T-cell (primary cell): ENCODE measurements at places on chromosomes 4 and X. TPM values are rescaled to one million over a fixed set of nuclear protein-coding genes. Genes with fewer than 3 reads are reported as not detected.

DNA sequence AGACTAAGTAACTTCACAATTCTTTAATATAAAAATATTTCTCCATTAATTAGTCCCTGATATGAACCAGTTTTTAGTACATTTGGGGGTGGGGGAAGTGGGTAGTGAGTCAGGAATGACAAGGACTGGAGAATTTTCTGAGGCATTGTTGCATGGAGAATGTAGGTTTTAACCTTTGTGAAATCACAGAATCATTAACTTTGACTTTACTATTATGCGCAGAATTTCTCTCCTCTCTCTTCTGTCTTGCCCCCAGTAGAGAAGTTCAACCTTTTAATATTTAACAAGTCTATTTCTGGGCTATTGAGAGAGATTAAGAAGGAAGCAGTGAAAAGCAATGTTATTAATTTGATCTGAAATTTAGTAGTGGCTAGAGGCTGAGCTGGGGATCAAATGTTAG, 597.0 kb downstream of the PCDH18 start:
- DNase-seq: no peak
- no peak overlapping the region for H3K27ac ChIP-seq
- H3K4me3 ChIP-seq: no peak overlapping the region
- H3K36me3 ChIP-seq: no peaks in the 10 kb centered on the region
- no peaks in the 10 kb centered on the region for H3K4me1 ChIP-seq

GRCh38 chrX:31228415-31228832, 156.6 kb upstream of the FTHL17 start:
- H3K4me1 ChIP-seq: no peaks in the 10 kb centered on the region
- no peaks in the 10 kb centered on the region for H3K27me3 ChIP-seq
- no peaks in the 10 kb centered on the region for H3K36me3 ChIP-seq
- DNase-seq: no peak

DNA sequence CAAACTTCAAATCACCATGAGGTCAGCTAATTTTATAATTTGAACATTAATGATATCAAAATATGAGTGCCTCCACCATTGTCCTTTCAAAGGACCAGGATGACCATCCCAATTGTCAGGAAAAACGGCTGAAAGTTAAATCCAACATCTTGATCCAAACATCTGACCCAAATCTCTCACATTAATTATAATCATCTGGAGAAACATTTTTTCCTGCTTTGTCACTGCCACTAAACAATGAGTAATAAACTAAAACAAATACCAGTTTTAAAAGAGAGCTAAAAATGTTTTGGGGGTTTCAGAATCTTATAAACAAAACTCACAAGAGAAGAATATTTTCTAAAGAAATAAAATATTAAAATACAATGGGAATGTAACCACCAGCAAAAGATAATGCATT, 45.7 kb upstream of the NDST4 start:
- H3K36me3 ChIP-seq: no peaks in the 10 kb centered on the region
- H3K4me3 ChIP-seq: no peak overlapping the region

GRCh38 chr4:169222761-169223160, 48.0 kb downstream of the SH3RF1 start:
- H3K36me3 ChIP-seq: no peaks in the 10 kb centered on the region
- H3K4me3 ChIP-seq: no peak overlapping the region
- no peaks in the 10 kb centered on the region for H3K4me1 ChIP-seq
- no peak for DNase-seq
- no peaks in the 10 kb centered on the region for H3K27me3 ChIP-seq
- no peak overlapping the region for H3K27ac ChIP-seq

GRCh38 chr4:1506956-1507721, 100.9 kb upstream of the NKX1-1 start:
- H3K27ac ChIP-seq: no peak overlapping the region
- no peaks in the 10 kb centered on the region for H3K36me3 ChIP-seq
- H3K4me1 ChIP-seq: no peaks in the 10 kb centered on the region
- no peak for DNase-seq
- H3K4me3 ChIP-seq: no peak overlapping the region
- no peaks in the 10 kb centered on the region for H3K27me3 ChIP-seq

GC gene
- total RNA-seq: 1.4 TPM

DNA sequence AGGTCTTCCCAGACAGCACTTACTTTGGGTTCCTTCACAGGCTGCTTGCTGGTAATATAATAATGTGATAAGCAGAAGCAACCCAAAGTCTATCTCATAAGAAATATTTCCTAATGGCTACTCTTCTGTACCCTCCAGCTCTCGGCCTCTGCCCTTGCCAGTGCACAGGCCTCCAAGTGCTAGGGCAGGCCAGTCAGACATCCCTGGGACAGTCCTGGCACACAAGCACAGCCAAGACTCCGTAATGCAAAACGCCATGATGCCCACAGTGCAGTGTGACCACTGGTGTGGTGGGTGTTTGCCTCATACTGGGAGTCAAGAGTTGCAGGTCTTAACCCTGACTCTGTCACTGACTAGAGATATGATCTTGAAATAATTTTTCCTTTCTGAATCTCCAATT, 35.1 kb downstream of the RNF150 start:
- no peaks in the 10 kb centered on the region for H3K4me1 ChIP-seq
- H3K4me3 ChIP-seq: no peak overlapping the region
- H3K36me3 ChIP-seq: no peaks in the 10 kb centered on the region
- no peak for DNase-seq

DNA sequence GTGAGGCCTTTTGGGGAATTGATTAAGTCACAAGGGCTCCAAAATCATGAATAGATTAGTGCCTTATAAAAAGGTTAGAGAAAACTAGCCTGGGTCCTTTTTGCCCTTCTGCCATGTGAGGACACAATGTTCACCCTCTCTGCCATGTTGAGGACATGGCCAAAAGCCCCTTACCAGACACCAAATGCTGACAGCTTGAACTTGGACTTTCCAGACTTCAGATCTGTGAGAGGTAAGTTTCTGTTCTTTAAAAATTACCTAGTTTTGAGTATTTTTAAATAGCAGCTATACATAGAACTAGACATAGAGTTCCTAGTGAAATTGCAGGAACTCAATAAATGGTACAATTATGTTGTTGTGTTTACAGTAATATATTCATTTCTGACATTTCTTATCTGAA, 1214.4 kb downstream of the ADGRL3 start:
- no peaks in the 10 kb centered on the region for H3K36me3 ChIP-seq
- H3K4me1 ChIP-seq: no peaks in the 10 kb centered on the region
- no peaks in the 10 kb centered on the region for H3K27me3 ChIP-seq
- DNase-seq: no peak
- H3K27ac ChIP-seq: no peak overlapping the region

DNA sequence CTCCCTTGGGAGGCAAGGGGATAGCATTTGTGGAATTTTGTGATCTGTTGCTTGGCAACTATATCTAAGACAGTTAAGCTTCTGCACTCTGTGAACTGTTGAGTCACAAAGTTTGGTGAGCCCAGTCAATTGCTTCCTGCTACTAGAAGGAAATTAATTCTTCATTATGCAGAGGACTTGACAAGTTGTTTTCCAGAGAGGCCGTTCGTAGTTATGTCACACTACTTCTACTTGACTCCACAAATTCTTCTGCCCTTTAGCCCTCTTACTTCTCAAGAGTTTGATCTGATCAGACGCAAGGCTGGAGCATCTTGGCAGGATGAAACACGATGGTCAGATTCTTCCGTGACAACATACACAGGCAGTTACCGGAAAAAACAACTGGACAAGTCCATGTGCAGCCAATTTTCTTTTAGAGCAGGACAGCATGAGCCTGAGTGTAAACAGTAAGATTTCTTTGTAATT, at the start of gene C4orf51:
C4orf51 (plus strand) TSS at position 156 of the 465 bp plus-strand sequence; CDS start at position 214, 58 bp downstream.
- no peaks in the 10 kb centered on the region for H3K27me3 ChIP-seq
- H3K4me1 ChIP-seq: no peaks in the 10 kb centered on the region
- no peaks in the 10 kb centered on the region for H3K36me3 ChIP-seq
- no peak within 1 kb of the TSS for H3K4me3 ChIP-seq

DNA sequence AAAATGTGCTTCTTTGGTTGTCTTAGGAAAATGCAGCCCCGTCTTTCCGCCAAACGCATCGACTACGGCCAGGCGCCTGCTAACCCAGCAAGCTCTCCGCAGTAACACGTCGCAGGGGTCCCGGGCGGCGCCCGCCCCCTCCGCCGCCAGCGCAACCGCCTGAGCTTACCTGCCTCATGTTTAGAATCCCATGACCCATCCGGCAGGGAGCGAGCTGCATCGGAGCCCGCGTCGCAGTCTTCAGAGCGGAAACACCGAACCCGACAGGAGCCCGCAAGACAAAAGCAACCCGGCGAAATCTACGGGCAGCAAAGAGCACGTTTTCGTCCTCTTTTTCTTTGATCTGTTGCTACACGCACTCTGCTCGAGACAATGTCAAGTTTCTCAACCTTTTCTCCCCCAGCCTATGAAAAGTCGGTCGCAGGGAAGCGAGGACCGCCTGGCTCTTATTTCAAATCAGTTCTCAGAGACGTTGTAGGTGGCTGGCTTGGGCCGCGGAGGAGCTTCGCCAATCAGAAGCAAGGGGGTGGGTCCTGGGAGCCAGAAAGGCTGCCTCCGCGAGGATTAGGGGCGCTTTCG, at the start of gene MID1:
MID1 (minus strand) TSS at position 465 of the 579 bp plus-strand sequence. CDS start 53,038 bp downstream, outside the sequence.
- peak within 1 kb of the TSS; percentile 12 for H3K4me3 ChIP-seq
- peaks cover 17% of the 10 kb centered on the region for H3K27me3 ChIP-seq
- DNase-seq: no peak
- H3K36me3 ChIP-seq: no peaks in the 10 kb centered on the region
- H3K27ac ChIP-seq: no peak within 1 kb of the TSS

- H3K4me1 ChIP-seq: no peaks in the 10 kb centered on the region
- no peak for DNase-seq
- no peak overlapping the region for H3K4me3 ChIP-seq
- no peak overlapping the region for H3K27ac ChIP-seq
- no peaks in the 10 kb centered on the region for H3K27me3 ChIP-seq
- no peaks in the 10 kb centered on the region for H3K36me3 ChIP-seq
Observed at GRCh38 chrX:66918511-66918910, 279.6 kb upstream of the EDA2R start.

DNA sequence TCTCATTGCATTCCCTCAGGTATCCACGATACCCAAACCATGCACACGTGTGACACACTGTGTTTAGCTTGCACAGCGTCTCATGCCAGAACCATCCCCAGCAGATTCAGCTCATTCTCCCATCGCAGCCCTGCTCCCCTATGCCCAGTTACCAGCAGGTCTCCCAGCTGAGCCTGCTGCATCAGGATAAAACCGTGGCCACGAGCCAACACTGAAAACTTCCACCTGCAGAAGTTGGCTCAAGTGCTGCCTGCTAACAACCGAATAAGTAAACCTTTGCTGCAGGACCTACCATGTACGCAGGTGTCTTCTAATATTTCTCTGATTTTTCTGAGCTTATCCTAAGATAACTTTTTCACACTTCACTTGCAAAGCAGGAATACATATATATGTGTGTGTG, 120.4 kb upstream of the STS start:
- H3K4me1 ChIP-seq: no peaks in the 10 kb centered on the region
- H3K36me3 ChIP-seq: no peaks in the 10 kb centered on the region
- no peak overlapping the region for H3K27ac ChIP-seq
- DNase-seq: no peak
- no peak overlapping the region for H3K4me3 ChIP-seq
- no peaks in the 10 kb centered on the region for H3K27me3 ChIP-seq

DNA sequence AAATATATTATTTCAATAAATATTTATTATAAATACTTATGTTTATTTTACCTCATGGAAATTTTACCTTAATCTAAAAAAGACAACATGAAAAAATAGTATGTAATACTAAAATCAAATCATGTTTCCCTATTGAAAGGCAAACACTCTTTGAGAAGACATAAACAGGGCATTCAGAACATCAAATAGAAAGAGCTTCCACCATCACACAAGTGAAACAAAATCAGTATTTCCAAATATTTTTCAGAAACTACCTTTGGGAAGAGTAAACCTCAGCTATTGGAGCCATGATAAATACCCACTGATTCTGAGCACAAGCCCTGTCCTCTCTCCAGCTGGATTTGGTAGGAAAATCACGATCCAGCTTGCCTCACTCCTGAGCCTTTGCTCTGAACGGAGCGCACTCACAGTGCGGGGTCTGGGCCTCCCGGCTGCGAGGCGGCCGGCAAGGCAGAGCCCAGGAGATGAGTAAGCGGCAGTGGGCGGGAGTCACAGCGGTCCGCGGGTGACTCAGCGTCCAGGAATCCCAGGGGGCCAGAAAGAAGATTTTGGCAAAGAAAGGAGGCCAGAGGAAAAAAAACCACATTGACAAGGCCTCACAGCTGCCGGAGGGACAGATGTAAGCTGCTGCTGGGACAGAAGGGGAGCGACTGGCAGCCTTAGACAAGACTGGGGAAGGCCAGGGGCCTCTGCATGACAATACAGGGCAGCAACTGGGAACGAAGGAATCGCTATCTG, 14.7 kb upstream of the ANXA5 start:
- H3K36me3 ChIP-seq: no peaks in the 10 kb centered on the region
- peaks cover 12% of the 10 kb centered on the region for H3K27me3 ChIP-seq
- no peak overlapping the region for H3K4me3 ChIP-seq
- peaks cover 17% of the 10 kb centered on the region for H3K4me1 ChIP-seq
- DNase-seq: no peak

DNA sequence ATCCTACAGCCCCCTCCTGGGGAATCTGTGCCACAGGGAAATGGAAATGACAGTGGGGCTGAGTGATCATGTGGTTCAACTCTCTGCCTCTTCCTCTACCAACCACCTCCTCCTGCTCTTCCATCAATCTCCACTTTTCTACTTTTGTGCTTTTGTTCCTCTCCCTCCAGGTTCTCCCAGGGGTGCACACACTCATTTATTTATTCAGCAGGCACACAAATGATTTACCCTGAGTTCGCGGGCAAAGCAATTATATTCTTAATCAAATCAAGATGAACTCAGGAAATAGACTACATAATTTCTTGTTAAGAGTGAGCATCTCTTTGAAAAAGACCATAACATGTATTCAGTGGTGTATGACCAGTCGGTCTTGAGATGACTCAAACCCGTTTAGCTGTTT, 69.2 kb downstream of the VCX3A start:
- H3K36me3 ChIP-seq: no peaks in the 10 kb centered on the region
- H3K27me3 ChIP-seq: no peaks in the 10 kb centered on the region
- no peak overlapping the region for H3K27ac ChIP-seq
- no peaks in the 10 kb centered on the region for H3K4me1 ChIP-seq
- DNase-seq: no peak
- H3K4me3 ChIP-seq: no peak overlapping the region

- no peaks in the 10 kb centered on the region for H3K4me1 ChIP-seq
- no peaks in the 10 kb centered on the region for H3K36me3 ChIP-seq
Observed at GRCh38 chr4:111781611-111782010, 363.6 kb upstream of the FAM241A start.

ALAS2 gene
- total RNA-seq: not detected

GRCh38 chr4:140617499-140618248, 48.9 kb upstream of the UCP1 start:
- H3K4me1 ChIP-seq: no peaks in the 10 kb centered on the region
- H3K36me3 ChIP-seq: no peaks in the 10 kb centered on the region
- no peak overlapping the region for H3K27ac ChIP-seq
- DNase-seq: no peak
